T-helper 17 cell (primary cell): ENCODE measurements at places on chromosomes 1 and 21.

- no peaks in the 10 kb centered on the region for H3K4me1 ChIP-seq
- no peak overlapping the region for H3K27ac ChIP-seq
- DNase-seq: no peak
- H3K36me3 ChIP-seq: no peaks in the 10 kb centered on the region
Observed at GRCh38 chr1:59098655-59099054, 198.2 kb upstream of the FGGY start.

DNA sequence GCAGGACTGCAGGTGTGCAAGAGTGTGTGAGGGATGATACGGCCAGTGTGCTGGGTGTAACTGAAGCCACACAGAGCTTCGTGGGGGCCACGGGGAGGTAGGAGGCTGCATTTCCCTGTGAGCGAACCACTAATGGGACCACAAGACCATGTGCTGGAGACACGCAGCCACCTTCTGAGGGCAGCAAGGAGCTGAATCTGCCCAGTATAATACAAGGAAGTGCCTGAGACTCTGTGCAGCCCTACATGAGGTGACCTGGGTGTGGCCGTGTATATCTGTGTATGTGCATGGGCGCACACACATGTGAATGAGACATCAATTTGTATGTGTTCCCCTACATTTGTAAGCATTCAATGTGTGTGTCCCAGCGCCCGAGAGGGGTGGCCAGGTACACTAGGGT is 50.8 kb downstream of the CHD5 start:
- peaks cover 2% of the 10 kb centered on the region for H3K36me3 ChIP-seq
- peaks cover 12% of the 10 kb centered on the region for H3K4me1 ChIP-seq
- DNase-seq: no peak
- no peak overlapping the region for H3K4me3 ChIP-seq

GRCh38 chr1:18091660-18092446 is 15.7 kb upstream of the IGSF21 start:
- H3K27me3 ChIP-seq: peaks cover 56% of the 10 kb centered on the region
- H3K27ac ChIP-seq: no peak overlapping the region
- peaks cover 2% of the 10 kb centered on the region for H3K4me1 ChIP-seq
- DNase-seq: no peak
- H3K36me3 ChIP-seq: peaks cover 3% of the 10 kb centered on the region
- H3K4me3 ChIP-seq: no peak overlapping the region

DNA sequence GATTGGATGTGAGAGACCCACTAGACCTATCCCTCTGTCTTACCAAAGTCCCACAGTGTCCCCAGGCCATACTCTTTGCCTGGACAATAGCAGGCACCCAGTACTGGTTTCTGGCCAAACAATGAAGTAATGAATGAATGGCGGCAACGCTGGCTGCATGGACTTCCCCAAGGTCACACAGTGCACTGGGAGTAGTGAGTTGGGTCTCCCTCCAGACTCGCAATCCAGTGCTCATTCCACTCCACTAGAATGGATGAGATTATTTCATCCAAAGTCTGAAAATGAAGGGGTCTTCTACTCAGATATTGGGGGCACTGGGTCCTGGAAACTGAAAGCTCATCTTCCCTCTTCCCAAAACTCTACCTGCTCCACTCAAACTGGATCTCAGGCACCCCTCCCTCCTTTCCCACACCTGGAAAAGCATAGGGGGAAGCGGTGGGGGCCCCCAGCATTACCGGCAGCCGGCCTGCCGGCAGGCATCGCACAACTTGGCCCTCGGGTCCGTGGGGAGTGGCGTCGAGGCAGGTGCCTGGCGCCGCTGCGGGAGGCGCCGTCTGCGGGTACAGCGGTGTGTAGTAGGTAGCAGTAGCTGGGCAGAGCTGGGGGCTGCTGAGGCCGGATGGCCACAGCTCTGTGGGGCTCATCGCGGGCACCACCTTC is 816 bp downstream of the E2F2 start:
- peaks cover 73% of the 10 kb centered on the region for H3K4me1 ChIP-seq
- H3K4me3 ChIP-seq: peak overlapping the region; percentile 83
- no peaks in the 10 kb centered on the region for H3K36me3 ChIP-seq
- H3K27me3 ChIP-seq: no peaks in the 10 kb centered on the region
- DNase-seq: no peak
- peak overlapping the region; percentile 96 for H3K27ac ChIP-seq

- no peak overlapping the region for H3K4me3 ChIP-seq
- peak; percentile 5 for DNase-seq
- H3K36me3 ChIP-seq: no peaks in the 10 kb centered on the region
- peaks cover 25% of the 10 kb centered on the region for H3K4me1 ChIP-seq
Observed at GRCh38 chr1:227895828-227896685, 51.7 kb downstream of the WNT9A start.

- H3K4me3 ChIP-seq: no peak overlapping the region
- no peak for DNase-seq
- H3K36me3 ChIP-seq: no peaks in the 10 kb centered on the region
- no peaks in the 10 kb centered on the region for H3K27me3 ChIP-seq
Observed at GRCh38 chr1:221141606-221142285, 262.5 kb downstream of the HLX start.

- peaks cover 22% of the 10 kb centered on the region for H3K27me3 ChIP-seq
- no peak for DNase-seq
- H3K36me3 ChIP-seq: no peaks in the 10 kb centered on the region
- H3K4me3 ChIP-seq: no peak overlapping the region
- peaks cover 3% of the 10 kb centered on the region for H3K4me1 ChIP-seq
- H3K27ac ChIP-seq: no peak overlapping the region
Observed at GRCh38 chr1:107016376-107016978, 40.0 kb upstream of the PRMT6 start.

GRCh38 chr21:40587736-40588346 is 259.1 kb downstream of the DSCAM start:
- no peaks in the 10 kb centered on the region for H3K27me3 ChIP-seq
- no peak overlapping the region for H3K27ac ChIP-seq
- DNase-seq: no peak
- H3K36me3 ChIP-seq: no peaks in the 10 kb centered on the region
- no peaks in the 10 kb centered on the region for H3K4me1 ChIP-seq
- no peak overlapping the region for H3K4me3 ChIP-seq

- H3K27me3 ChIP-seq: no peaks in the 10 kb centered on the region
- peak overlapping the region; percentile 94 for H3K27ac ChIP-seq
- H3K4me1 ChIP-seq: peaks cover 58% of the 10 kb centered on the region
Observed at GRCh38 chr1:109802901-109803561, 39.3 kb upstream of the EPS8L3 start.

GRCh38 chr21:15688809-15689208 is 41.0 kb upstream of the USP25 start:
- H3K36me3 ChIP-seq: peaks cover 4% of the 10 kb centered on the region
- H3K4me1 ChIP-seq: no peaks in the 10 kb centered on the region
- H3K4me3 ChIP-seq: no peak overlapping the region
- H3K27ac ChIP-seq: no peak overlapping the region
- peaks cover 8% of the 10 kb centered on the region for H3K27me3 ChIP-seq
- DNase-seq: no peak

GRCh38 chr1:167114725-167115124 is 20.9 kb downstream of the STYXL2 start:
- no peaks in the 10 kb centered on the region for H3K36me3 ChIP-seq
- no peak overlapping the region for H3K4me3 ChIP-seq
- peaks cover 8% of the 10 kb centered on the region for H3K4me1 ChIP-seq

DNA sequence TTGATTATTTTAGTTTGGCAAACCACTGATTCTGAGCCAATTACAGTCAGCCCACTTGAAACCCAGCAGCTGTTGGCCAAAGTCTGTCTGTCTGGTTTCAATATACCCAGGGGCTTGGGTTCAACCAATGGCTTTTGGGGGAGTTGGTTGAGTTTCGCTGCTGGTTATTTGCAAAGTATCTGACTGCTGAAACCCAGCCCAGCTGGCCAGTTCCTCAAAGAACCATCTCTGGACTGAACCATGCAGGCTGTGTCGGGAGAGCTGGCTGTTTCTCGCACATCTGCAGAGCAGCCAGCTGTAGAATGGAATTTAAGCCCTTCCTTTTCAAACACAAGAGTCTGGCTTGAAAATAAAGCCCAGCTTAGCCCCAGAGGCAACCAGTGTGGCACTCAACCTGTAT is 66.0 kb upstream of the PAX7 start:
- H3K4me1 ChIP-seq: peaks cover under 1% of the 10 kb centered on the region
- no peak for DNase-seq
- peaks cover 71% of the 10 kb centered on the region for H3K27me3 ChIP-seq
- H3K4me3 ChIP-seq: no peak overlapping the region

GRCh38 chr1:9434247-9435152 is 104.8 kb upstream of the SLC25A33 start:
- H3K27ac ChIP-seq: no peak overlapping the region
- H3K4me3 ChIP-seq: no peak overlapping the region
- H3K36me3 ChIP-seq: no peaks in the 10 kb centered on the region
- peaks cover 17% of the 10 kb centered on the region for H3K27me3 ChIP-seq
- H3K4me1 ChIP-seq: peaks cover 9% of the 10 kb centered on the region

GRCh38 chr21:34632498-34632897 is 17.6 kb upstream of the RCAN1 start:
- no peaks in the 10 kb centered on the region for H3K36me3 ChIP-seq
- H3K4me1 ChIP-seq: no peaks in the 10 kb centered on the region
- H3K27me3 ChIP-seq: peaks cover 31% of the 10 kb centered on the region
- no peak for DNase-seq
- no peak overlapping the region for H3K4me3 ChIP-seq

DNA sequence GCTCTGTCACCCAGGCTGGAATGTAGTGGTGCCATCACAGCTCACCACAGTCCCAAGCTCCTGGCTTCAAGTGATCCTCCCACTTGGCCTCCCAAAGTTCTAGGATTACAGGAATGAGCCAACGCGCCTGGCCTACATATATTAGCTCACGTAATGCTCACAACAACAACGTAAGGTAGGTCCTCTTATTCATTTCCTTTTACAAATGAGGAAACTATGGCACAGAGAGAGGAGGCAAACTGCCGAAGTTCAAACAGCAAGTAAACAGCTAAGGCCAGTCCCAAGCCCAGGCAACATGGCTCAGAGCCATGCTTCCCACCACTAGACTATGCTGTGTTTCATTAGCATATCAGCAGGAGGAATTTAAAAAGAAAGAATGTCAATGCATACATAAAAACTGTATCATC is 284.4 kb downstream of the VAV3 start:
- H3K27me3 ChIP-seq: no peaks in the 10 kb centered on the region
- no peak overlapping the region for H3K4me3 ChIP-seq
- no peak overlapping the region for H3K27ac ChIP-seq
- no peaks in the 10 kb centered on the region for H3K4me1 ChIP-seq

DNA sequence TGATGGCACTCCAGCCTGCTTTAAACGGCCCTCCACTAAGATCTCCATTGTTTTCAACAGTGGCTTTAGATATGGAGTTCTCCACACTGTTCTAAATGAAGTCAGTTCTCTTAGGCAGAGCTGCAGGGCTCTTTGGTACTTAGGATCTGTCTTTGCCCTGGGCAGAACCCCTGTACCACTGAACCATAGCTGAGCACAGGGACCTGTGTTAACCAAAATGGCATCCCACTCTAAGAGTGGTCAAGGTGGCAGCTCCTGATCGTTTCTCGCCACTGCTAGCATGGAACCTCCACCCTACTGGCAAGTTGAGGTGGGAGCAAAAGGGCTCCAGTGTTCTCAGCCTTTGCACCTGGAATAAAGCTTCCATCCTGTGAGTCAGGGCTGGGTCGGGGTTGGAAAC is 186.7 kb downstream of the TM2D1 start:
- no peaks in the 10 kb centered on the region for H3K27me3 ChIP-seq
- no peak overlapping the region for H3K4me3 ChIP-seq
- no peak overlapping the region for H3K27ac ChIP-seq
- peaks cover 3% of the 10 kb centered on the region for H3K4me1 ChIP-seq
- no peaks in the 10 kb centered on the region for H3K36me3 ChIP-seq
- no peak for DNase-seq

DNA sequence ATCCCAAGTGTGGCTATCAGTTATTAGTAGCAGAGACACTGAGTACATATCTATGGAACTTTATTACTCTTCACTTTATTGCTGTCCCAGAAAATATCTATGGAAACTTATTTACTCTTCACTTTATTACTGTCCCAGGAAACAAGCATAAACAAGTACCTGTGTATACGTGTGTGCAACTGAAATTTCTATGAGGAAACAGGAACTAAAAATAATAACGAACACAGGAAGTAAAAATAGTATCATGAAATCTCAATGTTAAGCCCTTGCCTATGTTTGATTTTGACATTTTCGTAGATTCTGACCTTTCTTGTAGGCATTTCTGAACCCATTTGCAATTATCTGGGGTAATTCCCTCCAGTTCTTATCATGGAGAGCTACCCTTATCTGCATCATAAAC is 64.9 kb upstream of the KRTAP19-8 start:
- no peaks in the 10 kb centered on the region for H3K27me3 ChIP-seq
- H3K4me3 ChIP-seq: peak overlapping the region; percentile 56
- H3K36me3 ChIP-seq: peaks cover 2% of the 10 kb centered on the region
- DNase-seq: no peak
- peak overlapping the region; percentile 54 for H3K27ac ChIP-seq

DNA sequence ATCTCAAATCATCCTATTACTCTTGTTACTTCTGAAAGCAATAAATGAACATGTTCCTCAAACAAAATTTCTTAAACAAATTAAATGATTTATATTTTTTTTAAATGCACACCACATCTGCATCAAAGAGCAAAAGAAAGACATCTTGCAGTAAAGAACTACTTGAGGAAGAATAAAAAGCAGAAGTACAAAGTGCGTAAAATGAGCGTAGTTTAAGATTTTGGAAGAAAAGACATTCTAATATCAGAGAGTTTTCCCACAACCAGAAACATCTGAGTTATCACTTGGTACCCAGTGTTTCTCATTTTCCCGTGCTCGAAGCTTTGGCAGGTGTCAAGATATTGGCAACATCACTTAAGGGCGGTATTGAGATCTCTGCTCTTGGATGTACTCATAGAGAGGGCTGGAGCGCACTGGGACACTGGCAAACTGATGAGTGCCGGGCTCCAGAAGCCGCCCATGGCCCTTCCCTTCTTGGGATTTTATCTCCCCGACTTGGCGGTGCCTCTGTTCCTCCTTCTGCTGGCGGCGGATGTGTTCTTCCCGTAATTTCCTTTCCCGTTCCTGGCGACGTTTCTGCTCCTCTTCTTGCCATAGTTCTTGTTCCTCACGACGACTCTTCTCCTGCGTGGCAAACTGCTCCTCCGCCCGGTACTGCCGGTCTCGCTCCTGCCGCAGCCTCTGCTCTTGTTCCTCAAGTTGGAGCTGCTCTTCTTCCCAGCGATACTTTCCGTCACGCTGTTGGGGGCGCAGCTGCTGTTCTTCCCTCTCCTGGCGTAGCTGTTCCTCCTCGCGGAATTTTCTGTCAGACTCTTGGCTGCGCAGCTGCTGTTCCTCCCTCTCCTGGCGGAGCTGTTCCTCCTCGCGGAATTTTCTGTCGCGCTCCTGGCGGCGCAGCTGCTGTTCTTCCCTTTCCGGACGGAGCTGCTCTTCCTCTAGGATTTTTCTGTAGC is 7.9 kb downstream of the TCHH start:
- H3K27me3 ChIP-seq: peaks cover 26% of the 10 kb centered on the region
- H3K4me3 ChIP-seq: no peak overlapping the region
- peaks cover 4% of the 10 kb centered on the region for H3K4me1 ChIP-seq
- H3K27ac ChIP-seq: no peak overlapping the region

DNA sequence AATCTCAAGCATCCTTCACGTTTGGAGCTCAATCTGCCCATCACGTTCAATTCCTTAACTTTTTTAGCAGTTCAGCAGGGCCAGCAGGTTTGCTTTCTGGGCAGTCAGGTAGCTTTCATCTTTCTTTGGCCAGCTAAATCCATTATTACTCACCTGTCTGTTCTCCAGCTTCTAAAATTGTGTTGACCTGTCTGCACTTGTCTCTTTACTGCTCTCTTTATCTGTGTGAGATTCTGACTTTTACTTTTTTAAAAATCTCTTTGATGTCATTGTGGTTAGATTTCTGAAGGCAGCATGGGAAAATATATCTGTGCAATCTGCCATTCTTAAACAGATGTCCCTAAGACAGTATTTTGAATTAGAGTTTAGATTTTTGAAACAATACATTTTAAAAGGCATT is 24.9 kb upstream of the CYYR1 start:
- no peak overlapping the region for H3K4me3 ChIP-seq
- no peaks in the 10 kb centered on the region for H3K27me3 ChIP-seq
- H3K36me3 ChIP-seq: no peaks in the 10 kb centered on the region
- H3K4me1 ChIP-seq: no peaks in the 10 kb centered on the region
- DNase-seq: no peak
- H3K27ac ChIP-seq: no peak overlapping the region
